T47D (cell line): ENCODE measurements at places on chromosomes 2 and 18.
A peak's percentile ranks its signal among the peaks of the same experiment; 100 is the strongest.

DNA sequence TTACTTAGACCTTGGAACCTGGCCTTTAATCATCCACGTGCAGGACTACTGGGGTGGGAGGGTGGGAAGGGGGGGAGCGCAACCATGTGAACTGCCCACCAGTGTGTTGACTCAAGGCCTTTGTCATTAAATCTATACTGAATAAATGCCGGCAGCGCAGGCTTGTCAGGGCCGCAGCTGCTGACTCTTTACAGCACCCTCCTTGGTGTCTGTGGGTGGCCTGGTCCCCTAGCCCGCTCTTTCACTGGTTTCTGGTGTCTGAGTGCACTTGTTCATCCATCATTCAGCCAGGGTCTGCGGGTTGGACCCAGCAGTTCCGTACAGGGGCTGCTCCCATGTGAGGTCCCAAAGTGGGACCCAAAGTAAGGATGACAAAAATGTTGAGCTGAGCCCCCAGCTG, 11.5 kb downstream of the MAP3K2 start:
- DNase-seq, result no peak

DNA sequence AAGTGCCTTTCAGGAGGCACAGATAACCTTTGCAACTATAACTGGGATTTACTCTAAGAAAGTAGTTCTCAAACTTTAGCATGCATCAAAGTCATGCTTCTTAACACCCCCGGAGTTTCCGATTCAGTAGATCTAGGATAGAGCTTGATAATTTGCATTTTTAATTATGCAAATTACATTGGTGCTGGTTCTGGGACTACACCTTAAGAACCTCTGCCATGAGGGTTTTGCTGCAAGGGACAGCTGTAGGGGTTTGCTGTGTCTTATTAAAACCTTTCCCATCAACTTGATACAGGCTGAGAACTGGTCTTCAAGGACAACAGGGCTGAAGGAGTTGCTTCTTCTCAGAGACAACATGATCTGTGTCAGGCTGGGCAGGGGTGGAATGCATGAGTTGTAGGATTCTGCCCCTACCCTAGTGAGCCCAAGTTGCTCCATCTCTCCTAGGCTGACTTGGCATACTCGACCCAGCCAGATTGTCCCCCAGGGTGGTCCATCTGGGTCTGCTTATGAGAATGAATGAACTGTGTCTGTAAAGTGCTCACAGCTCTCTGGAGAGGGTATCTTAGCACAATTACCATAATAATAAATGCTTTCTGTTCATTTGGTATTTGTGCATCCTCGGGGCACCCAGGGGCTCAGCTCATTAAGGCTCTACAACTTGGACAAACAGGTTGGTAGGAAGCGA, 232.7 kb downstream of the CLIP4 start:
- DNase-seq, result no peak

DNA sequence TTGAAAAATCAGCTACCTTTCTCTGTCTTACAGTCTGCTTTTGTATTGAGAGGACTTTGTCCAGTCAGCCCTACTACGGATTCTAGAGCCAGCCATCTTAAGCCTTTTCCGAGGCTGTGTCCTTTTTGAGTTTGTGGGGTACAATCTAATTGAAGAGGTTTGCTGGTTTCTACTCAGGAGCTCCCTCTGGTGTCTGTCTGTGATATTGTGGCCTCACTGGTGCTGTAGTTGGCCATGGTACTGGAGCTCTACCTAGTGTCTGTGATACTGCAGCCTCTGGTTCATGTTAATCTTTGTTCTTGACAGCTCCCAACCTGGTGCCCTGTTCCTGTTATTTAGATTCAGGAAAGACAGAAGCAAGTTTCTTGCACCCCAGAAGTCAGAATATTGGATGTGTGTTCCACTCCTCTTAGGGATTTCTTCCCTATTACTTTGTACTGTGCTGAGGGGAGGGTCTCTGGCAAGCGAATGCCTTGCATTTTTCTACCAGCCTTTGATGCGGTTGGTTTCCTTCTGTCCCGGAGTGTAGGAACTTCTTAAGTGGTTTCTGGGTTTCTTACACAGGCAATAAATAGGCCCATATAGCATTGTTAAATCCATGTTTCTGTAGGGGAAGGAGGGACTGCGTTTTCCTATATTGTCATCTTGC, 78.5 kb downstream of the ACSL3 start:
- DNase-seq, result peak; percentile 77

GRCh38 chr2:152089238-152089637, 9.6 kb downstream of the CACNB4 start:
- DNase-seq, result no peak

DNA sequence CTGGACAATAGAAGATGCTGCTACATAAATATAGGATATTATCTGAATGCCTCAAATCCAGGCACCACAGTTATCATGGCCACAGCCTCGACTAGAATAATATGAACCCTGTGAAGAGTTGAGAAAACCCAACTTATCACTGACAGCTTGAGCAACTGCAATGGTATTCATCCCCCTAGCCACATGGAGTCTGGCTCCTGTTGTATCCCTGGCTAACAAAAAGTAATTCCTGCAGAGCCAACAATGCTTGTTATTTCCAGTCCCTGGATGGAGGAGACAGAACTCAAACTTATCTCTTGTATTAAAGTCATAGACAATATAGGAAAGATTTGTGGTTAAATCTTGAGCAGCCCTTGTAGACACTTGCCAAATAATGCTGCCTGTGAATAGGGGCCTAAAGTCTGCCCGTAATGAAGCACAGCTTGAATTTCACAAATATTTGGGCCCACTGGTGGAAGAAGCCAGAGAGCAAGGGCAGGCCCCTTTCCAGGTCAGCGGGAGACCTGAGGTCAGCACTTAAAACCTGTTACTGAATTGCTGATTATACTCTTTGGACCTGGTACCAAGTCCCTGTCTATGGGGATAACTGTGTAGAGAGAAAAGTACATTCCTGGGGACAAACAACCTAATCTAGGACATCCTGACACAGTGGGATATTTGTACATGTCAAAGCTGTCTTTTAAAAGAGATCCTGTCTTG, 28.4 kb upstream of the SUCLG1 start:
- no peak for DNase-seq
